RCC 7860 (cell line): ENCODE measurements at places on chromosomes 12 and 14.

GRCh38 chr12:19088606-19089005, 40.9 kb upstream of the PLEKHA5 start:
- DNase-seq = no peak

GRCh38 chr12:116373572-116374206, 96.2 kb upstream of the MED13L start:
- DNase-seq = no peak

- DNase-seq = no peak
Measured at GRCh38 chr12:90965204-90965603, 10.2 kb upstream of the CCER1 start.

GRCh38 chr12:121522971-121523370, 57.9 kb downstream of the KDM2B start:
- DNase-seq = no peak

GRCh38 chr12:62192903-62193250, 67.3 kb upstream of the USP15 start:
- no peak for DNase-seq

DNA sequence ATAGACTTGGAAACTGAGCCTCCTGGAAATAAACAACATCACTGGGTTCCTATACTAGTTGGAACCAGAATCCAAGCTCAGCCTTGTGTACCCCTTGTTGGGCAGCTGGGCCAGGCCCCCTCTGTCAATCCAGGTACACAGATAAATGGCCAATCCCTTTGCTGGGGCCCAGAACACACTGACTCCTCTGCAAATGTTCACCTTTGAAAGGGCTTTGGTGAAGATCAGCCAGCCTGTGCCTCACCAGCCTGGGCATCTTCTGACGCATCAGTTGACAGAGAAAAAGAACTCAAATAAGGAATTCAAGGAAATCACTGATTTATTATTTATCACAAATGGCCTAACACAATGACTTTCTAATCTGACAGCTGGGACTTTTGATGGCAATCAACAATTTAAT, 1090.2 kb downstream of the BCL11B start:
- DNase-seq = no peak

DNA sequence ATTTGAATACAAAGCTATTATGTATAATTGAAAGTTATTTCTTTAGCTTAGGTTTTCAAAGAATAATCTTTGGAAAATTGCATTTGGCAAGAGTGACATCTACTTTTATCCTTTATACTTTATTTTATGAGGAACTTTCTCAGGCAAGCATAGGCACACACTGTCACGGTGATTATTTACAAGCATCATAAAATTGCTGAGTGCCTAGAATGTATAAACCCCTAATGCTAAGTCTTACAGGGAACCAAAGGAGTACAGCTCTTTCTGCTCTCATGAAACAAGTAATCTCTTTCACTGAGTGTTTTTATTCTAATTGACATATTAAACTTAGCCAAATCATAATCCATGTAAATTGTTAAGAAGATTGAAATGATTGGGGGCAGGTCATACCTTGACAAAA, 154.9 kb downstream of the FSCB start:
- no peak for DNase-seq

- DNase-seq = no peak
Measured at GRCh38 chr12:57234571-57235016, 5.1 kb downstream of the SHMT2 start.

GRCh38 chr12:1122786-1123185, 131.8 kb downstream of the ERC1 start:
- no peak for DNase-seq

DNA sequence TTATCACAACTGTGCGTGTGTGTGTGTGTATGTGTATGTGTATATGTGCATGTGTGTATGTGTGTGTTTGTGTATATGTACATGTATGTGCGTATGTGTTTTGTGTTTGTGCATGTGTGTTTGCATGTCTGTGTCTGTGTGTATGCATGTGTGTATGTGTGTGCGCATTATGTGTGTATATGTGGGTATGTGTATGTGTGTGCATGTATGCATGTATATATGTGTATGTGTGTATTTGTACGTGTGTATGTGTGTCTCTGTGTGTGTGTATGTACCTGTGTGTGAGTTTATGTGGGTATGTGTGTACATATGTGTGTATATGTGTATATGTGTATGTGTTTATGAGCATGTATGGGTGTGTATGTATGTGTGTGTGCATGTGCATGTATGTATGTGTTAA, 37.6 kb upstream of the PIWIL1 start:
- DNase-seq = no peak

DNA sequence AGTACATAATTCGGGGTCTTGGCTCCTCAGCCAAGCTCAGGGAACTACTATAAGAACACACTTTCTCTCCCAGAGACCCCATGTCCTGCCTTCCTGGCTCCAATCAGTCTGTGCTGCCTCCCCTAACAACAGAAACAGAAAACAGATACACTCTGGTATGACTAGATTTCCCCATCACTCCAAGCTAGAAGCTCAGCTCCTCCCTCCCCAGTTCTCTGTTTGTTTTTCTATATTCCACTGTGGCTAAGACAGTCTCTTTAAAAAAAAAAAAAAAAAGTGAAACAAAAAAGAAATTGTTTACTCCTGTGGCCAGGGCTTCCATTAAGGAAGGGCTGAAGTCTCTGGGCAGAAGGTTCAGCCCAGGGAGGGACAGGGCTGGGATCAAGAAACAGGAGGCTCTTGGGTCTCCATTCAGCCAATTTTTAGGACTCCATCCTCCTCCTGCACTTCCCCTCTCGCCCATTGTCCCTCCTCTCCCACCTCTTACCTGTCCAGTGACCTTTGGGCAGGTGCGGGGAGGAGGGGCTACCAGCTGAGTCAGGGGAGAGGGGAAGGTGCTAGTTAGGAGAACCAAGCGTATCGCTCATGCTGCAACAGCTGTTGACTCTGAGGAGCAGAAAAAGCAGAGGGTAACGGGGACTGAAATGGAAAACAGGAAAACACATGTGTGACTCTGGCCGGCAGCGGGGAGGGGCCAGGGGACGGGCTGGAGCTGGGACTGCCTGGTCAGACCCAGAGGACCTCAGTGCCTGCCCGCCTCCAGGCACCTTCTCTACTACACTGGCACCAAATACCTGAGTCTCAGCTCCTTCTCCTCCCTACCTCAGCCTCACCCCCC, 4.1 kb upstream of the SLC7A7 start:
- no peak for DNase-seq

GRCh38 chr14:101889898-101890297, 74.5 kb upstream of the DYNC1H1 start:
- DNase-seq = no peak
